Activated naive CD4-positive, alpha-beta T cell treated with Interleukin-2 at 50 U/mL for 16 hours (primary cell): ENCODE measurements at places on chromosomes 3 and 15.

DNA sequence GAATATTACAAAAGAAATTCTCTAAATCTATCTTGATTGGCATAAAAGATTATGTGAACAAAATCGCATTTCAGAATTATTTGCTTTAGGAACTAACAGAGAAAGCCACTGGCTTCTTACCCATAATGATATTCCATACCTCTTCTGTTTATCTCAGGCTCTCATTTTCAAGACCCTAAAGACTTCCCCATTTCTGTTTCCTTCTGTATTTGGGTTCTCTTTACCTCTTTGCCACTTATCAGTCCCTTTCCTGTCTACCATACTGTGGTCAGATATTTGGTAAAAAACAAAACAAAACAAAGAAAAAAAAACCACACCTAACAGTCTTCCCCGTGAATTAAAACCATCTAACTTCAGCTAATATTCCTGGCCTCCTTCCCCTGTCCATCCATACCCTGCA lies 108.5 kb downstream of the LRRC28 start:
- DNase-seq, result no peak

GRCh38 chr3:119408243-119408950 lies 55.0 kb downstream of the TMEM39A start:
- no peak for DNase-seq

GRCh38 chr3:180409170-180409569 lies 192.8 kb upstream of the TTC14 start:
- DNase-seq, result no peak

GRCh38 chr3:159030138-159030670 lies 228.3 kb downstream of the MFSD1 start:
- DNase-seq, result no peak

DNA sequence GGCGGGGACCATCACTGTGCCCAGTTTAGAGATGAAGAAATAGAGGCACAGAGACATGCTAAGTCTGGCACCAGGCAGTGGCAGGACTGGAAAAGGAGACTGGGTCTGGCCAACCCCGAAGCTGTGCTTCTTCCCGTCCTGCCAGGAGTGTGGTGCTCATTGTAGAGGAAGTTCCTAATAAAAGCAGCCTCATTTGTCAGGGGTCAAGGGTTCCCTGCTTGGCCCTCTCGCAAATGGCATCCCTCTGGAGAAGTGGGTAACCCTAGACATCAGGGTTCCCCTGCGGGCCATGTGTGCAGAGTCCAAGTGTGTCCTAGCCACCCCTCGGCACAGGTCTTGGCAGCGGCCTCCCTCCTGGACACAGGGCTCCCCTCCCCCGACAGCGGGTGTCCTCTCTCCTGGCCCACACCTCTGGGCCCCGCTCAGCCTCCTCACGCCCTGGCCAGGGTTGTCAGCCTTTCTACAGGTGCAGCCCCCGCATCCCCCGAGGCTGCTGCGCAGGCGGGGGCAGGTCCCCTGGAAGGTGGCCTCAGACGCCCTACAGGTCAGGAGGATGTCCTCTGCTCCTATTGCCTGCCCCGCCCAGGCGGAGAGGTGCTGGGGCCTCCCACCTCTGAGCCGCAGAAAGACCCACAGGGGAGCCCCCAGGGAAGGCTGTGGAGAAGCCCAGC lies 61.8 kb upstream of the PRR20G start:
- no peak for DNase-seq

DNA sequence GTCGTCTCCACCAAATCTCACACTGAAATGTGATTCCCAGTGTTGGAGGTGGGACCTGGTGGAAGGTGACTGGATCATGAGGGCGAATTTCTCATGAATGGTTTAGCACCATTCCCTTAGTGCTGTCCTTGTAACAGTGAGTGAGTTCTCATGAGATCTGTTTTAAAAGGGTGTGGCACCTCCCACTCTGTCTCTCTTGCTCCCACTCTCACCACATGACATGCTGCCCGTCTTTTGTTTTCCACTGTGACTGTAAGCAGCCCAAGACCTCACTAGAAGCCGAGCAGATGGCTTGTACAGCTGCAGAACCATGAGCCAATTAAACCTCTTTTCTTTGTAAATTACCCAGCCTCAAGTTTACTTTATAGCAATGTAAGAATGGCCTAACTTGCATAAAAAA lies 21.2 kb downstream of the RAD18 start:
- no peak for DNase-seq

DNA sequence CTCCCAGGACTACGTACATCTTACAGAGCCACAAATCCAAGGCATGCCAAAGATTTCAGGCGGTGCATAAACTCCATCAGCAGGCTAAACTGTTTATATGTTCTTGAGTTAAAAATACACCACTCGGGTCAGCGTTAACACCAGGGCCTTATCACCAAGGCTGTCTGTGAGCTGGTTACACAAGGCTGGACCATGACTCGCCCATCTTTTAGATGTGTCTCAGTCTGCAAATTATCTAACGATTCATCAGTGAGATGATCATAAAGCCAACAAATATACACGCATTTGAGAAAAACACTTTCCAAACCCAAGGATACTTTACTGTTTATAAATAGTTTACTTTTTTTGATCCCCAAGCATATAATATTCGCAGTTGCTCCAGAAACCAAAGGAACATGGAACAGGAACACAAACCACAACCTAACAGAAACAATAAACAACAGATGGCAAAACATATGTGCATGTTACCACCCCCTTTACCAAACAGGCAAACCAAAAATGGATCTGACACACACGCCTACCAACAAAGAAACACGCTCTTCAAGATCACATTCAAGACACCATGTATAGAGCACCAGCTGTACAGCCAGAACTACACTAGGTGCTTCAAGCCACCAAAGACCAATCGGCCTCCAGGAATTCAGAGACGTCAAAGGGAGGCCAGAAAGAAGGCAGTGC lies 15.4 kb downstream of the LRIG1 start:
- no peak for DNase-seq

- no peak for DNase-seq
Observed at GRCh38 chr15:89201465-89202005, 19.8 kb downstream of the RLBP1 start.

GRCh38 chr3:188491276-188491687 lies 337.3 kb downstream of the LPP start:
- DNase-seq, result no peak

DNA sequence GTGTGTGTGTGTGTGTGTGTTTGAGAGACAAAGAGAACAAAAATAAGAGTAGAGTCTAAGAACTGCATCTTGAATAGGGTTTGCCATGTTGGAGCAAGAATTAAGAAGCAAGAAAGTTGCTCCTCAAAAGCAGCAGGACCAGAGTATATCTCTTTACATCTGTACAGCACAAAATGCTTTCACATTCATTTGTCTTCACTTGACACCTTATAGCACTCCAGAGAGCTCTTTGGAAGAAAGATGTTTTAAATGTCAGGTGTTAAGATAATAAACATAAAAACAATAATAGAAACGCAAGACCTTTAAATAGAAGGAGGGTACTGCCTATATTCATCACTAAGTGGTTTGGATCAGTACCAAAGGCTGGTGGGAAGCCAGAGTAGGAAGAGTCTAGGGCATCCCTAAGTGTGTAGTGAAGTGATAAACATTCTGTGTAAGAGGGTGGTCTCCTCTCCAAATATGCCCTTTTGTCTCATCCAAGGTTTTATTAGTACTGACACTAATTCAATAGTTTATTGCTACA lies 19.1 kb upstream of the LSAMP start:
- DNase-seq, result no peak

- DNase-seq, result no peak
Observed at GRCh38 chr3:136789976-136790375, 28.9 kb upstream of the SLC35G2 start.
